ENCODE measurements at places on chromosomes 6 and 20.

DNA sequence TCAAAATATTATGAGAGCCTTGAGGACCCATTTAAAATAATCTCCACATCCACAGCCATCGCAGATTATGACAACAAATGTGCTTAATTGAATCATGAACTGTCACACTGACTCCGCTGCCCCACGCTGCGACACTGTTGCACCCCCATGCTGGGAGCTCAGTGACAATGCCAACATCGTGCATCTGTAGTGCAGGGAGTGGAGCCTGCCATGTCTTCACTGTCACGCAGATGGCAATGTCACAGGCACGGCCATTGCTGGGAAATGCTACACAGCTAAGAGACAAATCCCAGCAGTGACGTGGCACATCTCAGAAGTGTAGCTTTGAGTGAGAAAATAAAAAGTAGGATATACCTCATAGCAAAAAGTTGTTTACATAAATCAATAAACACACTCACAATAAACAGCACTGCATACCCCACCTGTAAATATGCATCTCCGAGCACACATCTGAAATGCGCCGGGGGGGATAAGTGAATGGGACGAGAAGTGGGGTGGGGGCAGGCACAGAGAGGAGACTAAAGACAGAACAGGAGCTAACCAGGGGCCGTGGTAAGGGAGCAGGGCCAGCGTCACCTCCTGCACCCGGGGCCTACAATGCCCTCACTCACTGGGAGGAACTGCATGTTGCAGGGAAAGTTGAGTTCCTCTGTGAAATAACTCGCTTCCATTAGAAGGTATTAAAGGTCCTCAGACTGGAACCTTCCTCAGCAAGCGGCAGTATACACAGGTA, 349.9 kb downstream of the THBS2 start:
- no peak for DNase-seq

GRCh38 chr6:22240025-22240424, 56.8 kb downstream of the PRL start:
- no peak for DNase-seq

- no peak for DNase-seq
Observed at GRCh38 chr6:153621070-153621469, 418.0 kb upstream of the OPRM1 start.

DNA sequence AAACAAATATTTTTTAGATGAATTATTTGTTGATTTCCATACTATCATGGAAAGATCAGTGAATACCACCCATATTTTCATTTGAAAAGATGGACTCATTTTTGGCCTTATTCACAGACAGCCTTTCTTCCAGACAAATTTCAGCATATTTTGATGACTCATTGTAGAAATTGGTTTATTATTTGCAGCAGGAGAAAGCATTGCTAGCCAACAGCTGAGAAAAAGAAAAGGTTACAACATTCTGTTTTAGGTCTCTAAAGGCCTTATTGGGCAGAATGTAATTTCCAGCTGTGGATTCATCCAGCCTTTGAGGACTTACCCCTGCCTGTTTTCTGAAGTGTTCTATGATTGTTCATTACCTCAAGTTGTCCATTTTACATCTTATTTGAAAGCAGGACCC, 201.9 kb downstream of the PLCB4 start:
- no peak for DNase-seq

GRCh38 chr6:157644043-157644810, 178.8 kb upstream of the SNX9 start:
- no peak for DNase-seq

DNA sequence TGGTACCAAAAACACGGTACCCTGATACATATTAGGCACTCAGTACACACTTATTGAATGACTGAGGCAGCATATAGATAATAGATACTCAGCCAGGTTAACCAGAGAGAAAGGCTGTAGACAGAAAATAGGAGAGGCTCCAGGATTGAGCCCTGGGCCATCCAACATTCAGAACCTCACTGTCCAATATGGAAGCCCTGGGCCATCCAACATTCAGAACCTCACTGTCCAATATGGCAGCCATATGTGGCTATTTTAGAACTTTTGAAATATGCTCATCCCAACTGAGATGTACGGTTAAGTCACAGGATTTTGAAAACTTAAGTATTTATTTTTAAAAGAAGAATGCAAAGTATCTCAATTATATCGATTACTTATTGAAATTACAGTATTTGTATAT, 142.5 kb upstream of the ID4 start:
- DNase-seq: no peak

DNA sequence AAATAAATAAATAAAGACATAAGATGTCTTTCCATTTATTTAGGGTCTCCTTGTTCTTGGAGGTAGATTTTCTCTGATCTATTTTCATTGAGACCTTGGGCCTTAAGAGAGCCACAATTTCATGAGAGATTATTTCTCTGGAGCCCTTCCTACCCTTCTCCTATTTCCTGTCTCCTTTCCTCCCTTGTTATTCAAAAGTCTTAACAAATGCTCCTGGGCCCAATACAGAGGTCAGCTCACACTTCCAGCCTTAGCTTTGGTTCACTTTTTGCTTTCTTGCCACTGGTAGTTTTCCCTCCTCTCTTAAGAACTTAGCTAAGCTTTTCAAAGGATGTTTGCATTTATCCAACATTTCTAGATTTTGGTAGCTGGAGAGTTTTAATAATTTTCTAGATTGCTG, 44.0 kb downstream of the PTPRA start:
- no peak for DNase-seq

DNA sequence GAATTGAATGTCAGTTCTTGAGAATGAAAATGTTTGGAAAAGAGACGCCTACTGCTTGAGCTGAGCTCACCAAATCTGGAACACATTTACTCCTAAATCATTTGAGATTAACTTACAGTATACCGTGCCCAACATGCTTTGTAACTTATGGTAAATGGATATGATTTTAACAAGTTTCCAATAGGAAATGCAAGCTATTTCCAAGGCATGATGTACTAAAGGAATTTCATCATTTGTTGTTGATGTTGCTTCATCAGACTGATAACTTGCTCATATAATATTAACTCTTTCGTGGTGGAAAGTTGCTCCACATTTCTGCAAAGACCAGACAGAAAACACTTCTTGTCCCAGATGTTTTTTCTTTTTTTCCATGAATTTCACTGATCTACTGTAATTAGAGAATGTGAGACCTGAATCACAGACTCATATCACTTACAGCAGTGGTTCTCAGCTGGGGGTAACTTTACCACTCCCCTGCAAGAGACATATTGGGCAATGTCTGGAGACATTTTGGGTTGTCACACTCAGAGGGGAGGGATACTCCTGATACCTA, 116.6 kb upstream of the TRAF3IP2 start:
- no peak for DNase-seq

Measured in T-helper 9 cell (primary cell).